ENCODE measurements at places on chromosomes 3 and 15.

DNA sequence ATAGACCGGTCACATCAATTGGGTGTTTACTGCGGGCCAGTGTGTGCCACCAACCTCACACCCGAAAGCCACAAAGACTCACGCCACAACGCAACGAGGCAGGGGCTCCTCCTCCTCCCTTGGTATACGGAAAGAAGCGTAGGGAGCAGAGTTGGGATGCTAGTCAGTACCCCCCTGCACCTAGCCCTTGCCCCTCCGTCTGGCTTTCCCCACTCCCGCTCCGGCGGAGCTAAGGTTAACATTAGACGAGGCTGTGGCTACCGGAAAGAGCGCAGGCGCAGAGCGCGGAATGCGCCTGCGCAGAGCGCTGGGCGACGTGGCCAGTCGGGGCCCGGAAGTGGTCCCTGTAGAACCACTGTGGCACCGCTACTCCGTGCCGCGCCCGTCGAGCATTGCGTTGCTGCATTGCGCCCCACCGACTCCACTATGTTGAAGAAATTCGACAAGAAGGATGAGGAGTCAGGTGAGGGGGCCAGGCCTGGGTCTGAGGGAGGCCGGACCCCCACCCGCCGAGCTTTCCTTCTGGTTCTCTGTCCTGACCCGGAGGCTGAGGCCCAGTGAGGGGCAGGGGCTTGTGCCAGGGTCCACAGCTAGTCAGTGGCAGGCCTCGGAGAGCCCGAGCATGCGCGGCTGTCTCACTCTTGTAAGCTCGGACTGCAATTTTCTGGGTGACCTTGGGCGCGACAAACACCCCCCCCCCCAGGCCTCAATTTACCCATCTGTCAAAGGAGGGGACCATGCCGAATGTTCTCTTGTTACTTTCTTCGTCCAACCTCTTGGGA lies at the start of gene COPG1:
Gene COPG1 (plus strand): TSS at position 323 of the 782 bp plus-strand sequence. CDS start 104 bp downstream, at position 427.
- peak; percentile 82 for DNase-seq

- no peak for DNase-seq
Measured at GRCh38 chr3:145492456-145492855, 668.5 kb downstream of the PLOD2 start.

DNA sequence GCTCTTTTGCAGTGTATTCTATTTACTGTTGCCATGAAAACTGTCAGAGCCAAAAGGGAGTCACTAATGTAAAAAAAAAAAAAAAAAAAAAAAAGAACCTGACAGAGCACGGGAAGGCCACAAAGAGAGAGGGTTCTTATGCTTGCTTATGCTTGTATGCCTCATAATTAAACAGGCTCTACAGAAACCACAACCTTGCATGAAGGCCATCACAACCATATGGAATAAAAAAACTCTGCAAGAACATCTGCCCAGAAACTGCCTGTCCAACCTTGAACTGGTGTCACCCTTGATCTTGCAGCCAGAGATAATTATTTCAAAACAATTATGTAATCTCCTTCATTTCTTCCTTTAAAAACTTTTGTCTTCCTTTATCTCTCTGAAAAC lies 50.1 kb downstream of the CFAP20DC start:
- DNase-seq = no peak

DNA sequence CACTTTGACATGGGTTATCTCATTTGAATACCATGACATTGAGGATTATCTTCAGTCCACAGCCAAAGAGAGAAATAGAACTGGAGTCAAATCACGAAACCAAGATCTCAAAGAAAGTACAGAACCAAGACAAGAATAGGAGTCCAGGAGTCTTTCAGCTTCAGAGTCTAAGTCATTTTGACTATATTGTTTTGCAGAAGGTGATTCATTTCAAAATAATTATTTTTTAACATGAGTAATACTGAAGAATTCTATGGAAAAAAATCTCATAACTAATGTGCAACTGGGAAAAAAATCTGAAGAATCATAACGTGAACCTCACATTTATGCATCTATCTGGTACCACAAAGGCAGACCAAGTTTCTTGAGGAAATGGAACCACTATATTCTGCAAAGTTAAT lies 60.3 kb downstream of the UBE3A start:
- no peak for DNase-seq

- DNase-seq = no peak
Measured at GRCh38 chr15:71526060-71526820, 284.1 kb upstream of the NR2E3 start.

GRCh38 chr15:44918136-44918535 lies 38.4 kb upstream of the TERB2 start:
- no peak for DNase-seq

DNA sequence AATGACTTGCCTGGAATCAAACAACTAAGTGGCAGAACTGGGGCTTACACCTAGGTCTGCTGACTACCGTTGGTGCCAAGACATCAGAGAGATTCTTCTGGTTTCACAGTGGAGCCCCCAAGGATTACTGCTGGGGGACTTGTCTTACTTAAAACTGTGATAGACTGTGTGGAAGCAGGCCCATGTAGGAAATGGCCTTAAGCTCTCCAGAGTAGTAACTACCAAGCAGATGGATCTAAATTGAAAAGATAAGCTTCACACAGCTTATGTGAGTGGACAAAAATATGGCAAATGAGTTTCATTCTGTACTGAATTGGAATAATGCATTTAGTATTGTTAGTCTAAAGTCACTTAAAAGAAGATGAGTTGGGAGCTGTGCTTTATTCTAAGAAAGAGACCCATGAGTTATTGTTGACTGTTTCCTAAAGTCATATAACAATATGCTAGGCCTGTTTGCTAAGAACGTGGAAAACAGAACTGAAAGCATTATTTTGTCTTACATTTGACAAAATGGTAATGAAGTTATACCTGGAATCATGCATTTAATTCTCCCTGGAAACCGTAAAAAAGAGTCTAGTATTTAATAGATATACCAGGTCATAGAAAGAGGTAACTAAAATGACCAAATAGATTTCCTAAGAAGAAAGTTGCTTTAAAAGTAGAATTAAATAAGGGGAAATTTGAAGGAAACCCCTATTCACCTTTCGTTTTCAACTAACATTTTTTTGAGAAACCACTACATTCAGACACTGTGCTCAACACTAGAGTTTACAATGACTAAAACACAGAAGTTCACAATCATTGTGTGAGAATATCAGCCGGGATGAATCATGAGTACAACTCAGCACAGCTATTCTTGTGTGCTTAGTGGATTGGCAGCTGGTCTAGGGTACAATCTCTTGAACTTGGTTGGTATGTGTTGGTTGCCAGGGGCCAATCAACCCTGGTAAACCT lies 13.0 kb upstream of the MAPK6 start:
- no peak for DNase-seq
